ENCODE measurements at places on chromosomes 13 and 19.
A peak's percentile ranks its signal among the peaks of the same experiment; 100 is the strongest.

GRCh38 chr13:64662887-64663593, 2567.1 kb downstream of the PCDH9 start:
- no peak for DNase-seq

DNA sequence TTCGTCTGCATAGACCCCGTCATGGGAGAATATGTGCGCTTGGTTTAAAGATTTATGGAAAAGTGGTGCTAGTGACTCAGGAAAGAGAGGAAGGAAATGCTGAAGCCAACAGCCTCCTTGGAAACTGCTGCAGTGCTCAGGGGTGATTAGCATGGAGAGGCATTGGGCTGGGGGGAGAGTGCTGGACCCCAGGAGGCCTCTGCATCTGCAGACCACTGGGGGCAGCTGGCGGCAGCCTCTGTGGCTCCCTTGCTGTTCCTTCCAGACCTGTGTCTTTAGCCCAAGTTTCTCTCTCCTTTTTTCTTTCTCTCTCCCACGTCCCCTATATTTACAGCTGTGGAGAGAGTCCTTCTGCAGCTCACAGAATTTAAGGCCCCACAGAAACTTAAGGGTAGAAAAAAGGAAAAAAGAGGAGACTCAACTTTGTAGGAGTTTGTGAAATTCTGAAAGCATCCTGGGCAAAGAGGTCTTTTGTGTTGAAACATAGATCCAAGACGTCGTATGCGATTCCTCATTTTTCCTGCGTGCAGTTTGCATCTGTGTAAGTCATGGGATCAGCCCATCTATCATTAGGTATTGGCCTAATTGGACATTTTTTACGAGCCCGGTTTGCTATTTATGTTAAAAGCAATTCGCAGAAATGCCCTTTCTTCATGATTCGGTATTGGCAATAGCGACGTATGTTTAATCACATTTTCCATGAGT, 116.2 kb upstream of the ZNF536 start:
- no peak for DNase-seq

DNA sequence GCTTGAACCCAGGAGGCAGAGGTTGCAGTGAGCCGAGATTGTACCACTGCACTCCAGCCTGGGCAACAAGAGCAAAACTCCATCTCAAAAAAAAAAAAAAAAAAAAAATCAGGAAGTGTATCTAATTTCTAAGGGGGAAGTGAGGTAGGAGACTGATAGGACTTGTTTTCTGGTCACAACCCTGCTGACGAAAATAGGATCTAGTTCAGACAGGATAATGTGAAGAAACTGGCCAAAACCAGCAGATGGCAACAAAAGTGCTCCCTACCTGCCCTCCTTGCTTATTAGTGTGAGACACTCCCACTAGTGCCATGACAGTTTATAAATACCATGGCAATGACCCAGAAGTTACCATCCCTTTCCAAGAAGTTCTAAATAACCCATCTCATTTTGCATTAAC, 36.0 kb upstream of the KPNA3 start:
- no peak for DNase-seq

DNA sequence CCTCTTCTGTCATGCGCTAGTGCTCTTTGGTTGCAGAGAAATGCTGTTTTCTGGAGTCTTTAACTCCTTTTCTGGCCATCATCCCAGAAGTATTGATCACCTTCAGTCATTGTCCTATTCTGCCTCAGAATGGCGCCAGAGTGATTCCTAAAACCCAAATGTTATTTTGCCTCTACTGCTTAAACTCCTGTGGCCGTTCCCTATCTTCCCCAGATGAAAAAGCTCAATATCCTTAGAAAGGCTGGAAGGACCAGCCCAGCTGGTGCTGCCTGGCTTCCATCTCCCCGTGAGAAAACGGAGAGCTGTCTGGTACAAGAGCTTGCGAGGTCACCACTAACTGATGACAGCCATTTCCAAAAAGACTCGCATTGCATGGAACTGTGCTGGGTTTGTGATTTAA, 179.1 kb downstream of the RBM26 start:
- DNase-seq: no peak

DNA sequence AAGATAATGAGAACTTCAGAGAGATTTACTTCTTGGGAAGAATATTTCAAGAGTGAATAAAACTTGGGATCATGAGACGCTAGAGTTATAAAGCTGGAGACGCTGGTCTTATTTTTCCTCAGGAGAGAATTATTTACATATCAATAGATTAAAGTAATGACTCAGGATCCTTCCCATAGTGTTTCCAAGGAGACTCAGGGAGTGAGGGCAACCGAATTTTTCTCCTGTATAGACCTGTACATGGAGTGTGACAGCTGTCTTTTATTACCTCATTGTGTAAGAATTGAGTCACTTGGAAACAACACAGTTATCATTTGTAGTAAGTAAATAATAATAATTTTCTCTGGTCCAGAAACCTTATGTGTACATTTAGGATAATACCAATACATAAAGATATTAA, 1905.5 kb downstream of the OLFM4 start:
- DNase-seq: no peak

DNA sequence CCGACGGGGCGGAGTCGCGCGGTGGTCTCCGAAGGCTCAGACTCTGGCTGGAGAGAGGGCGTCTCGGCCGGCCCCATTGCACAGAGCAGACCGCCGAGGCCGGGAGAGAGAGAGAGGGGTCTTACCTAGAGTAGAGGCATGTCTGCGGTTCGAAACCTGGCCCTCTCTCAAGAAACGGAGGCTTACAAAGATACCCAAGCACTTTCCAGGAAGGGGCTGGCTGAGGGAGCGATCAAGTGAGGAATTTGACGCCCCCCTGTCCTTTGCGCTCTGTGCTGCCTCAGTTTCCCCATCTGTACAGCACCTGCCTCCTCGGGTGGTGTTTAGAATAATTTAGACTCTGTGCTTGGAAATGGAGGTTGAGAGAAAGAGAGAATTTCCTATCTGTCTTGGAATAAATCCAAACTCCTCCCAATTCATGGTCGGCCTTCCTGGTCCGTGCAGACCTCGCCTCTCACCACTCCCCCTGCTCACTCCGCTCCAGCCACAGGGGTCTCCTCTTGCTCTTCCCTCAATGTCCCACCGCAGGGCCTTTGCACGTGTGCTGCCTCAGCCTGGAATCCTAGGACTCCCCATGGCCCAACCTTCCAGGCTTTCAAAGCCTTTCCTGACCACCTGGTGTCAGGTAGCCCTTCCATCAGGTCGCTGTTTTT, 658 bp upstream of the ISOC2 start:
- DNase-seq: no peak

- DNase-seq: no peak
Measured at GRCh38 chr13:27199696-27200095, 28.1 kb upstream of the USP12 start.

GRCh38 chr13:36055366-36055765, 75.8 kb downstream of the DCLK1 start:
- DNase-seq: no peak

DNA sequence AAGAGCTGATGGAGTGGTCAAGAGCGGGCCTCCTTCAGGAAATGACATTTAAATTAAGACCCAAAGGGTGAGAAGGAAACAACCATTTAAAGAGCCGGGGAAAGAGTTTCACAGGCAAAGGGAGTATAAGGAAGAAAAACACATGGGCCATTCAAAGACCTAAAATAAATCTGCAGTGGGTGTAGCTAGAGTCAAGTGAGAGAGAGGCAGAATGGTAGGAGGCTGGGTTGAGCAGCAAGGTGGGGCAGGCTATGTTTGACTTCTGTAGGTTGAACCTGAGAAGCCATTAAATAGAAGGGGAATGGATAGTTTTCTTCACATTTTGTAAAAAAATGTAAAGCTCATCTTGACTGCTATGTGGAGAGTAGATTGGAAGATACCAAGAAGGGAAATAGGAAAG, 183.8 kb downstream of the LACC1 start:
- DNase-seq: no peak

GRCh38 chr13:27592865-27593264, 27.5 kb downstream of the LNX2 start:
- no peak for DNase-seq

DNA sequence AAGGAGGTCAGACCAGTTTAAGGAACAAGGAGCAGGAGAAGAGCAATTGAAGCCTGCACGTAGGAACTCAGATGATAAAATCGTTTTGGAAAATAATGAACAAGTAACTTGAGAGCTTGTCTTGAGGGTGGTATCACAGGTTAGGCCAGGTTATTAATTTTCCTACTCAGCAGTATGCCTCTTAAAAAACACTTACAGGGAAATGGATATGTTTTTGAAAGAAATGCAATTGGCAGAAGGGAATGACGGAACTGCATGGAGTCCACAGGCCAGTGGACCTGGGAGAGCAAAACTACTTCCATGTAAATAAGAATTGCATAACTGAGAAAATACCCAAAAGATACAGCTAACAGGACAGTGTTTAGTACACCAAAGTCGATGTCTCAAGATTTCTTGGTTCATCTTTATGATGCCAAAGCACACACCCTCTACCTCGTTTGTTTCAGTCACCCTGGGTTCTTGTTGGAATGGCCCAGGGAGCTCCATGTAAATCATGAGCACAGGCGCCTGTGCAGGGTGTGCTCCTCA, 35.2 kb downstream of the MBNL2 start:
- no peak for DNase-seq

- DNase-seq: no peak
Measured at GRCh38 chr13:63408331-63409189, 1992.9 kb upstream of the PCDH20 start.

GRCh38 chr13:29182216-29182615, 362.1 kb downstream of the MTUS2 start:
- no peak for DNase-seq

DNA sequence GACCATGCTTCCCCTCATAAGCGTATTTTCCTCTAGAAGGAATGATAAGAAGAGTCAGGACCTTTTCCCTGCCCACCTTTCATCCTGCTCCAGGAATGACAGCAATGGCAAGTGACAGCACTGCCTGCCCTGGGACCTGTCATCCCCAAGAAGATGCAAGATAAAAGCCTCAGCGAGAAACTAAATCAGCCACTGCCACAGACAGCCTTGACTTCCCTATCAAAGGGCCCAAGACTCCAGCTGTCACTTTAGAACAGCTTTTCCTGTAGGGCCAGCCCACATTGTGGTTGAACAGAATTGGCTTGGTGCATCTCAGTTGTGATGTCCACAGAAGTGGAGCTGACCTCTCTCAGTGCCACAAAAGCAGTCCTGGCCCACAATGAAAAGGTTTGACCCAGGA, 1.1 kb downstream of the RAB8A start:
- no peak for DNase-seq

GRCh38 chr13:31878495-31878894, 139.2 kb downstream of the RXFP2 start:
- DNase-seq: no peak

GRCh38 chr13:24147570-24147963, 13.0 kb upstream of the SPATA13 start:
- no peak for DNase-seq

- DNase-seq: peak; percentile 36
Measured at GRCh38 chr13:48078251-48078656, 16.6 kb downstream of the MED4 start.

GRCh38 chr19:18294467-18294864, 13.0 kb upstream of the JUND start:
- peak; percentile 94 for DNase-seq

- no peak for DNase-seq
Measured at GRCh38 chr13:91721413-91721812, 323.0 kb downstream of the GPC5 start.

DNA sequence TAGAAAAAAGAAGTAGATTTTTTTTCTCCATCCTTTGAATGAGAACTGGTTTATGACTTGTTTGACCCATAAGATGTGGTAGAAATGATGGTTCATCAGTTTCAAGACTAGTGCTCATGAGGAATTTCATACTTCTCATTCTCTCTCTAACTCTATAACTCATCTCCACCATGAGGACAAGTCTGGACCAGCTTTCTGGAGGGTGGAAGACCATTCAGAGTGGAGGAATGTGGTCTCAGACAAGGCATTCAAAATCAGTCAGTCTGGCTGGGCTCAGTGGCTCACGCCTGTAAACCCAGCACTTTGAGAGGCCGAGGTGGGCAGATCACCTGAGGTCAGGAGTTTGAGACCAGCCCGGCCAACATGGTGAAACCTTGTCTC, 3.5 kb upstream of the EID2 start:
- DNase-seq: no peak

DNA sequence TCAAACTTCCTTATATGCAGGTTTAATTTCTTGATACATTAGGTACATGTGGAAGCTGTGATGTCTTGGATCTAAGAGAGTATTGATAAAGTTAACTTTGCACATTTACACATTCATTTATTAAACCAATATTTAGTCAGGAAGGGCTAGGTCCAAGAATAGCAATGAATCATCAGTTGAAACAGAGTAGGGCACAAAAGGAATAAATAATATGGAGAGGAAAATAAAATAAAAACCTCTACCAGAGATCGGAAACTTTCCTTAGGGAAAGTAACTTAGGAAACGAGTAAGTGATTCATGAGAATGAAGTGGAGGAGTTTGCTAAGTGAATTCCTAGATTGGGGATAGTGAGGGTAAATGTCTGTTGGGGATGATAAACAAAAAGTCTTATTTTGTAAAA, 259.4 kb upstream of the DACH1 start:
- DNase-seq: no peak

DNA sequence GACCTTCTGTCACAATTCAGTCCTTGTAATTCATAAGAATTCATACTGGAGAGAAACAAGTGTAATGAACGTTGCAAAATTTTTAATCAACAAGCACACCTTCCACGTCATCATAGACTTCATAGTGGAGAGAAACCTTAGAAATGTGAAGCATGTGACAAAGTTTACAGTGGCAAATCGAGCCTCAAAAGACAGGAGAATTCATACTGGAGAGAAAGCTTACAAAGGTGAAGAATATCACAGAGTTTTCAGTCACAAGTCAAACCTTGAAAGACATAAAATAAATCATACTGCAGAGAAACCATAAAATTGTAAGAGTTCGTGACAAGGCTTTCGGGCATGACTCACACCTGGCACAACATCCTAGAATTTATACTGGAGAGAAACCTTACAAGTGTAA, 24.6 kb downstream of the ZNF813 start:
- no peak for DNase-seq

DNA sequence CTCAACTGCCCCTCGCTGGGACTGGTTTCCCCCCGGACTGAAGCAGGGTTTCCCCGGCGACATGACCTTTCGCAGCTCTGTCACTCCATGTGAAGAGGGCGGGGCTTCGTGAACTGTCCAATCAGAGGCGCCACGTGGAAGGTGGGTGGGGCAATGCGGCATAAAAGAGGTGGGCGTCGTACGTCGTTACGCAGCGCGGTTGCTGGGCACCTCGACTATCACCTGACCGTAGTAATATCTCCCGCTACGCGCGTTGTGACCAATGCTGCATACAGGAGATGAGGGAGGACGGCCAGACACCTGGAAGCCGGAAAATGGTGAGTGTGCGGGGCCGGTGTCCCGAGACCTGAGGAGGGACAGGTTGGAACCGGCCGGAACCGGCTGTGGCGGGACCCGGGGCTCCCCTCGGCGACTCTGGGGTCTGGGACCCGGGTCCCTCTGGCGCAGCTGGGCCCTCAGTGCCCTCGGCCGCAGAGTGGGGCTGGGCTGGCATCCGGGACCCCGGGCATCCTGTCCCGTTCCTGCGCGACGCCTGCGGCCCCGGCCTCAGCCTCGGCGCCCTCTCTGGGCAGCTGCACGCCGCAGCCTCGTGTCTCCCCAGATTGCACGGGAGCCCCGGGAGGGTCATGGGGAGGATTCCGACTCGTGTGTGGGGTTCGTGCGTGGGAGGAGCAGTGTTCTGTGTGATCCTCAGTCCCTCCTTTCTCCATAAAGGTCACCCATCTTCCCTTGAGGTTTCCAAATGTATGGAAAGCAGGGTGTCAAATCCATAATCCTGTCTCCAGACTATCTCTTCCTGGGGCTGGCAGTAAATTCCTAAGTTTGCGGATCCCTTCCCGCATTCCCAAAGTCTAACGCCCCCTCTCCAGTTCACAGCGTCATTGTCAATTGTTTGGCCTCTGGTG, 32.2 kb downstream of the ZNF136 start:
- DNase-seq: peak; percentile 50

- DNase-seq: no peak
Measured at GRCh38 chr13:27670861-27671260, 49.2 kb downstream of the POLR1D start.

Data from CD4-positive, alpha-beta T cell treated with Interleukin-4 for 4 hours (primary cell).